Fibroblast of skin of right biceps (primary cell): ENCODE measurements at places on chromosomes 7 and 10.
A peak's percentile ranks its signal among the peaks of the same experiment; 100 is the strongest.

- DNase-seq, result no peak
These were observed 164.0 kb downstream of the SLC25A13 start for GRCh38 chr7:96157856-96158255.

DNA sequence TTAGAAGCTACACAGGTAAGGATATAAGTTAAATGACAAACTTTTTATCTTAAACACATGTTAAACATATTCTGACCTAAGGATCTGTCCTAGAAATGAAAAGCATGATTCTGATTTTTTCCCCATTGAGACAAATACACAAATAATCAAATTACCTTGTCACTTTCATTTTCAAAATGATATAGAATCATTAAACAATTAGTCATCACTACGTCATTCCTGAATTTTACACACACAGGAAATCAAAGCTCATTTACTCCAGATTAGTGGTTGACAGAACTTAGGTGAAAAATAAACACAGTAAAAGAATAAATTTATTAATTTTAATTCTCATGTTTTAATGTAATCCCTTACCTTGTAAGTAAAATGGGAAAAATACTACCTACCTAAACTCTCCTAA, 89.0 kb downstream of the AASS start:
- no peak for DNase-seq

GRCh38 chr7:78777829-78778228, 675.6 kb downstream of the MAGI2 start:
- peak; percentile 35 for DNase-seq

DNA sequence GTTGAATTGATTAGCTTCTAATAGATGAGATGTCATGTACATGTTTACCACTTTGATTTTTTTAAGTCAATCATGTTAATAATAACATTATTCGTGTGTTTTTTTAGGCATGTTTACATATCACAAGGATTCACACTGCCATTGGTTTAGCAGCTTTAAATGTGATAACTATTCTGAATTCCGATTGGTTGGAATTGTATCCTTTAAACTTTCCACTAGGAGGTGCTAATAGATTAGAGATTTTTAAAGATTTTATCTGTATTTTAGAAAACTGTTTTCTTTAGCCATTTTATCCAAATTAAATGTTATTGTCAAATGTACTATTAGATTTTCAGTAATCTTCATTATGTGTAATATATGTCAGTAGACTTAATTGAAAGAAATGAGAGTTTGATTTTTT, 83.2 kb downstream of the HECTD2 start:
- peak; percentile 60 for DNase-seq

GRCh38 chr7:137283153-137283552, 60.4 kb downstream of the PTN start:
- no peak for DNase-seq

DNA sequence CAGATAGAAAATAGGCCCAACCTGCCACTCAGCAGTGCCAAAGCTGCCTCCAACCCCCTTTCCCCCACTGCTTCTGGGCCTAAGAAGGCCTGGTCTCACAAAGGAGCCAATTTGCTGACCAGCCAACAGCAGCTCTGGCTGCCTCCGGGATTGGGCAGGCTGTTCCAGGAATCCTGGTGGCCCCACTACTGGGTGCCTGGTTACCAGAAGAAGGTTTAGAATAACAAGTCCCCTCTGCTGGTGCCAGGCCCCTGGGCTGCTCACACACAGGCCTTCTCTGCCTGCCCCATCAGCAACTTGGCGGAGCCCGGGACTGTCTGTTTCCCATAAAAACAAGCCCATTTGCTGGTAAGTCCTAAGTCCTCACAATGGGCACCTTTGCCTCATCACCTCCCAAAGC, 1.2 kb downstream of the PHKG1 start:
- no peak for DNase-seq

- DNase-seq, result no peak
These were observed 211.8 kb upstream of the FOXK1 start for GRCh38 chr7:4470246-4470645.

GRCh38 chr10:94251098-94251497, 111.6 kb downstream of the NOC3L start:
- no peak for DNase-seq

- DNase-seq, result no peak
These were observed 756.4 kb downstream of the XPNPEP1 start for GRCh38 chr10:109166935-109167334.

DNA sequence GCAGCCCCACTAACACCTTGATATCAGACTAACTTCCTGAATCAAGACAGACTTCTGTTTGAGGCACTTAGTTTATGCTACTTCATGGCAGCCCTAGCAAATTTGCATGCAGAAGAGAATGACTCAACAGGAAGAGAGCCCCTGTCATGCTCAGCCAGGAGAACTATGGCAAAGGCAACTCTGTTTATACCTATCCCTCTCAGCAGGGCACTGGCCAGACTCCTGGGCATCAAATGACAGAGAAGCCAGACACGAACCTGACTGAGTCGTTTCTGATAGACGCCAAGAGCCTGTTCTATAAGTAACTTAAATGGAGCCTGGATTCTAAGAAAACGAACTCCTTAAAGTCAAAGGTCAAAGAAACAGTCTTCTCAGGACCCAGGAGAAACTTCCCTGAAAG, 50.9 kb upstream of the UNC5B start:
- no peak for DNase-seq
